ENCODE measurements at places on chromosomes 2 and 18. TPM values are rescaled to one million over a fixed set of nuclear protein-coding genes. Genes with fewer than 3 reads are reported as not detected.

FAM161A gene
- 2.6 TPM for total RNA-seq

RIT2 gene
- total RNA-seq = not detected

CIB4 gene
- total RNA-seq = not detected

SERPINB5 gene
- not detected for total RNA-seq

SLC4A5 gene
- total RNA-seq = under 0.01 TPM

AP1S3 gene
- 3.3 TPM for total RNA-seq

ABCB11 gene
- not detected for total RNA-seq

DYNAP gene
- not detected for total RNA-seq

TBC1D8 gene
- total RNA-seq = 3.8 TPM

SERPINB4 gene
- total RNA-seq = not detected

SLC11A1 gene
- 0.17 TPM for total RNA-seq

DSG1 gene
- not detected for total RNA-seq

ANKRD30B gene
- total RNA-seq = under 0.01 TPM

SH3BP4 gene
- 74.8 TPM for total RNA-seq

DLGAP1 gene
- 0.51 TPM for total RNA-seq

MYO7B gene
- under 0.01 TPM for total RNA-seq

WIPF1 gene
- 5.6 TPM for total RNA-seq

DES gene
- total RNA-seq = 69.3 TPM

ALK gene
- under 0.01 TPM for total RNA-seq

KLHL41 gene
- 3.8 TPM for total RNA-seq

MTIF2 gene
- total RNA-seq = 49.8 TPM

EML6 gene
- 1.3 TPM for total RNA-seq

SNRPD1 gene
- total RNA-seq = 9.2 TPM

TCF7L1 gene
- total RNA-seq = 0.83 TPM

HAAO gene
- total RNA-seq = 2.8 TPM

C2orf15 gene
- total RNA-seq = under 0.01 TPM

TMEM37 gene
- 2.6 TPM for total RNA-seq

REG3A gene
- total RNA-seq = not detected

RPE gene
- 81.3 TPM for total RNA-seq

LCT gene
- total RNA-seq = under 0.01 TPM

GLI2 gene
- total RNA-seq = 3.3 TPM

VIT gene
- total RNA-seq = 0.77 TPM

Data from fibroblast of lung (primary cell).